ENCODE measurements at places on chromosomes 6 and 20. TPM values are rescaled to one million over a fixed set of nuclear protein-coding genes. Genes with fewer than 3 reads are reported as not detected.

The CST11 gene
- total RNA-seq = not detected

The NOX3 gene
- not detected for total RNA-seq

The ARMC12 gene
- 0.43 TPM for total RNA-seq

The MACROD2 gene
- 0.95 TPM for total RNA-seq

The ZBTB46 gene
- 87.3 TPM for total RNA-seq

The MATN4 gene
- under 0.01 TPM for total RNA-seq

The COL20A1 gene
- not detected for total RNA-seq
